ENCODE measurements at places on chromosomes 2 and 18.
A peak's percentile ranks its signal among the peaks of the same experiment; 100 is the strongest.

DNA sequence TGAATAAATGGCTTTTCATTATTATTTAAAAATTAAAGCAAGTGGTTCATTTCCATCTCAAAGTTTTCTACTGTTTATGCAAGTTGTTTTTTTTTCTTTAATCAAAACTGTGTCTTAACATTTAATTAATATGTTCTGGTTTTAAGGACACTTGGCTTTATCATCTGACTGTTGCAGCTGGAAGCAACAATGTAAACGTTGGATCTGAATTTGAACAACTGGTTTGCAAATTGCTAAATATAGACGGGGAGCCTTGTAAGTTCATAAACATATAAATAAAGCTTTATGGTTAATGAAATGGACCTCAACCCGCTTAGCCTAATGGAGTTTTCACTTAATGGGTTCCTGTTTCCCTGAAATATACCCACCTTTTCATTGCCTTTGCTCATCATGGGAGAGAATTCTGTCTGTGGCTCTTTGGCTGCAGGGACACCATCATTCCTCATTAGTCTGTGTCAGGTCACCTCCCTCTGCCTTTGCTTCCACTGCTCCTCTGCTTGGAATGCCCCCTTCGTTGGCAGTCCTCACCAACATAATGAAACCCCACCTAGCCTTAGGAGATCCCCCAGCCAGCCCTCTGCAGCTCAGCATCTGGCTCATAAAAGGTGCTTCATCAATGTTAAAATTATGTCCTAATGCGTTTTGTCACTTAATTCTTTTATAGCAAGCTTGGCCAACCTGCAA, 44.2 kb upstream of the DYNC2LI1 start:
- DNase-seq, result no peak

DNA sequence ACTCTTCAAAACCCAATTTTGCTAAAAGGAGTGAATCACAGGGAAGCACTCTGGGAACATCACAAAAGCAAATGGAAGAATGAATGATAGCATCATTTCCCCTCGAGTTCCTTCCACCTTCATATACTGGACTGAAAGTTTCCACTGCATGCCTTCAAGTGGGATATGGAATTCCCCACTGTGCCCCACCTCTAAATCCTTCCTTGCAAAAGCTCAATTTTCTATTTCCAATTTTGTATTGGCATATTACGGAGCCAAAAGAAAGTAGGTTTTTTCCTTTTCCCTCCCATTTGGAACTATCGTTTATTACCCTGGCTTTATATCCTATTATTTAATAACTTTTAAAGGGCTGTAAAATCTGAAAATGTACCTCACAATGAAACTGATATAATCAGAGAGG, 149.3 kb downstream of the PIEZO2 start:
- DNase-seq, result no peak

GRCh38 chr2:206274434-206275311, at the start of gene ZDBF2:
ZDBF2 (plus strand) TSS chr2:206274663; CDS start chr2:206281850, 7,187 bp downstream.
- peak; percentile 14 for DNase-seq

- DNase-seq, result no peak
These were observed 59.8 kb downstream of the GLS start for GRCh38 chr2:190940454-190940853.

GRCh38 chr2:119147776-119148715, 10.5 kb downstream of the C1QL2 start:
- no peak for DNase-seq

GRCh38 chr2:72220170-72220569, 72.5 kb upstream of the CYP26B1 start:
- peak; percentile 83 for DNase-seq

GRCh38 chr18:10289251-10289650, 165.2 kb upstream of the APCDD1 start:
- no peak for DNase-seq

- no peak for DNase-seq
These were observed 417.4 kb downstream of the TNS1 start for GRCh38 chr2:217585362-217585761.

- DNase-seq, result no peak
These were observed 89.5 kb downstream of the SMAD7 start for GRCh38 chr18:48861181-48861708.

GRCh38 chr2:202909394-202910192, 1.9 kb downstream of the WDR12 start:
- DNase-seq, result no peak

DNA sequence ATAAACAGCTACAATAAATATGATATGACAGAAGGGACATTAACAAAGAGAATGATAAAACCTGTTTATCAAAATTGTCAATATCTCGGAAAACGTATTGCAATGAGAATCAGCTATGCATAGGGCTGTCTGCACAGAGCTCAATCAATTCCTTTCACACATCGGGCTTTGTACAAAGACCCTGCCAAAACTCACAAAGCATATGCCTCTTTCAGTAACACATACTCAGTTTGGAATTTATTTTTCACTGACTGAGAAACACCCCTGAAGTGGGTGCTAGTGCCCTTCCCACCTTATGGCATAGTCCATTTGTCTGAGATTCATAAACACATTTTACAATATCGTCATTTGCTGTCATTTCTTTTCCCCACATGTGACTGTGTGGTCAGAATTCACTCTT, 815.8 kb upstream of the FAM98A start:
- no peak for DNase-seq

- peak; percentile 78 for DNase-seq
These were observed 171.5 kb downstream of the CELF4 start for GRCh38 chr18:37393945-37394609.

GRCh38 chr2:218816561-218817011, 15.0 kb downstream of the PRKAG3 start:
- no peak for DNase-seq

DNA sequence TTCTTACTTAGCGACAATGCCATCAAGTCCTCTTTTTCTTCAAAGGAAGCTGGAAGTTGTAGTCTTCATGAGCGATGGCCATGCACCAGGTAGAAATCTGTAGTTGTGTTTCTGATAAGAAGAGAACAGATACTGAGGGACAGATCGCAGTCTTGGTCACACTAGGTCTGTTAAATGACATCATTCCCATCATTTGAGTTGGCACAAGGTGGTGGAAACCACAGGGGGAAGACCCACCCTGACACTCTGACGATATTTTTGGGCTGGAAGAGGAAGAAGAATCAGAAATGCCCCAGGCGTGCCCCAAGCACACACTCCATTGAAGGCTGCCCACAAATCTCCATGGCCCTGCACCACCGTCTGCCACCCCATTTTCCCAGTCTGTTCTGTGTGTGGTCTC, 89.0 kb upstream of the BOD1L2 start:
- no peak for DNase-seq

GRCh38 chr2:218407717-218408116, 8.0 kb downstream of the CTDSP1 start:
- DNase-seq, result no peak

- DNase-seq, result no peak
These were observed 492.1 kb upstream of the CNTNAP5 start for GRCh38 chr2:123532994-123533393.

All from NCI-H524 (cell line).